Stimulated activated CD4-positive, alpha-beta T cell treated with anti-CD3 and anti-CD28 coated beads, TNF-alpha, amount 100 ng/mL, for 48 hours (primary cell): ENCODE measurements at places on chromosomes 7 and 10.

GRCh38 chr7:108196004-108196403 is 65.8 kb upstream of the LAMB4 start:
- DNase-seq: no peak

GRCh38 chr10:115801992-115802391 is 471.0 kb downstream of the GFRA1 start:
- DNase-seq: no peak

DNA sequence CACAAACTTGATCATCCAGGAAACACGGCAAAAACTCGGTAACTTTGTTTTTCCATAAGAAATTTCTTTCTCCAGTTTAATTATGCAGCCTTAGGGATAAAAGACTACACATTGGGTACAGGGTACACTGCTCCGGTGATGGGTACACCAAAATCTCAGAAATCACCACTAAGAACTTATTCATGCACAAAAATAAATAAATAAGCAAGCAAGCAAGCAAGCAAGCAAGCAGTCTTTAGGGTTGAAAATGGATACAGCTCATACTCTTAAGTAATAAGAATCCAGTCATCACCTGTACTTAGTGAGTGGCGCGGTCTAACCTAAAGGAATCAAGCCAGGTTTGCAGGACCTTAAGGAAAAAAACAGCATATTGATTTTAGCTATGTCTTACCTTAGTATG is 30.0 kb downstream of the MCM10 start:
- DNase-seq: no peak

DNA sequence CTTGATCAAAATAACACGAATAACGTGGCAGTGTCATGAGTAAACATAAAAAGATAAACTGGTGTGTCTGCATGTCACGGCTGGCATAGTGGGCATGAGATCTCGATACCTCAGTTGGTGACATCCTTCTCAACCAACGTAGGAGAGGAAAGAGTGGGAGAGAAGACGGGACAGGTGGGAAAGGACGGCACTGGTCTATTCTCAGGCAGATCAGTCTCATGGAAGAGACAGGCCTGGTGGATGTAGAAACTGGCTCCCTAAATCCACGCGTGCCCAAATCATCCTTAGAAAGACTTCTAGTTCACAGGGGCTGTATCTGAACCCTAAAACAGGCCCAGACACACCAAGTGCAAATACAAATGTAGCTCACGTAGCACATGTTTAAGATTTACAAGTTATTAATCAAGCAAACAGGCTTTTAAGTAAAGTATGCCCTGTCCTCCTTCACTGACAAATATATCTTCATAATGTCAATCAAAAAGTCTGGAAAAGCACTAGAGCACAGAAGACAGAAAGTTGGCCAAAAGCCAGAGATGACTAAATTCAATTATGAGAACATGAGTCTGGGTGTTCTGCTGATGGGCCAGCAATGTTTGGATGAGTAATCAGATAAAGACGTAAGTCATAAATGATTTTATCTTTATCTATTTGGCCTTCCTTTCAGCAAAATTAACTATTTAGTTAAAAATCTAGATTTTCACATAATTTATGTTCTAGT is 56.3 kb downstream of the SFMBT2 start:
- DNase-seq: peak; percentile 13

GRCh38 chr10:126500866-126501265 is 112.6 kb upstream of the ADAM12 start:
- DNase-seq: no peak

- no peak for DNase-seq
Observed at GRCh38 chr7:54987772-54988171, 31.0 kb upstream of the EGFR start.

- DNase-seq: no peak
Observed at GRCh38 chr10:46547541-46548497, 8.6 kb downstream of the GPRIN2 start.

GRCh38 chr7:143381427-143382125 is 431 bp downstream of the ZYX start:
- no peak for DNase-seq

DNA sequence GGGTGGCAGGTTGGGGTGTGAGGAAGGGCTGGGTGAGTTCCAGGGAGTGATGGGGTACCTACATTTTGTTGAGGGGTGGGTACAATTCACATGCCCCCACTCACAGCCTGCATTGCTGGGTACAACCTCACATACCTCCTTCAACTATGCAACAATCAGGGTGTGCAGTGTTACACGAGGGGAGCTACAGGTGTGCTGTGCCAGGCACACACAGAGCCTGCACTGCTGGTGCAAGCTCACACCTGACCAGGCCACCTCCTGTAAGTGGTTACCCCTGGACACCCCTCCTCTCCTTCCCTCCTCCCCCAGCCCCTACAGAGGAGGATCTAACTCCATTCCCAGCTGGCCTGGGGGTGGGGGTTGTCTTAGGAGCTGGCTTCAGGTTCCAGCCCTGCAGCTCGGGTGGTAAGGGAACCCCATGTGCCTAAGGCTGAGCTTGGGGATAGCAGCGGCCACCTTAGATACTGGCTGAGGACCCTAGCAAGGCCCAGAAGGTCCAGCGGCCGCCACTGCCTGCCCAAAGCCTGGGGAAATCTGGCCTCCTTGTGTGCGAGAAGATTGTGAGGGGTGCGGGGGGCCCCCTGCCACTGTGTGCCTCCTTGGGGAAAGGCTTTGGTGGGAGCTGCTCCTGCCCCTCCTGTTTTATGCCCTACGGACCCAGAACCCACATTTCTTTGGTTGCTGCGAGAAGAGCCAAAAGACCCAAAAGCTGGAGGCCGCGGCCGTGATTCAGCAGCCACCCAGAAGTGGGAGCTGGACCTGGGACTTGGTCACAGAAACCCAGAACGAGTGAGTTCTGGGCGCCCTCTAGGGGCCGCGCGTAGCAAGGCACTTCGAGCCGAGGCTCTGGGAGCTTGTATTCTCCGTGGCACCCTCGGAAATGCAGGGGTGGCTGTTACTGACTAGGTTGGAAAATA is 10.8 kb downstream of the TLX1 start:
- DNase-seq: peak; percentile 68

- DNase-seq: no peak
Observed at GRCh38 chr7:21757537-21758282, 188.0 kb downstream of the CDCA7L start.

DNA sequence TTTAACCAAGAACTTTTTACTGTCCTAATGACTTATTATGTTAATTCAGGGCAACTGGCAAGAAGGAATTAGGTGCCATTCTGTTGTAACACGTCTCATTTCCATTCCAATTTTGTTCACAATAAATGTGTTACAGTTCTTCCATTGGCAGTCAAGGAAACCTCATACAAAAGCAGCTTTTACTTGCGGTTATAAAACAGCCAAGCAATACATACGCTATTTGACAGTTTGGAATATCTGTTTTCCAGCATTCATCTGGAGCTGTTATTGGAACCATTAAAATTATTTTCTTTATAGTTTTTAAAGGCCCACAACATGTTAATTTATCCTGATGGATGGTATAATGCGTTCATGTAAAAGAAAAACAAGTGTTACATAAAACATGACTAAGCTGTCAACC is 33.3 kb downstream of the MTERF1 start:
- no peak for DNase-seq

- DNase-seq: no peak
Observed at GRCh38 chr7:3103614-3104398, 60.1 kb upstream of the CARD11 start.

DNA sequence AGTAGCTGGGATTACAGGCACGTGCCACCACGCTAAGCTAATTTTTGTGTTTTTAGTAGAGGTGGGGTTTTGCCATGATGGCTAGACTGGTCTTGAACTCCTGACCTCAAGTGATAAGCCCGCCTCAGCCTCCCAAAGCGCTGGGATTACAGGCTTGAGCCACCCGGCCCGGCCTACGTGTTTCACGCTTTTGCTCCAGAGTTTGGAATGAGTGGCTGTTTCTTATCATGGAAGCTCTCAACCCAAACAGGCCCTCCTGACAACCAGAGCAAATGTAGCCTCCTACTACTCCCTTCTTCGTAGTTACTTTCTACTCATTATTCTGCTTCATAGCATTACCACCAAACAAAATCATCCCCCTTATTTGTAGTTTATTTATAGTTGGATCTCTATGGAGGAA is 26.8 kb upstream of the CASD1 start:
- no peak for DNase-seq

DNA sequence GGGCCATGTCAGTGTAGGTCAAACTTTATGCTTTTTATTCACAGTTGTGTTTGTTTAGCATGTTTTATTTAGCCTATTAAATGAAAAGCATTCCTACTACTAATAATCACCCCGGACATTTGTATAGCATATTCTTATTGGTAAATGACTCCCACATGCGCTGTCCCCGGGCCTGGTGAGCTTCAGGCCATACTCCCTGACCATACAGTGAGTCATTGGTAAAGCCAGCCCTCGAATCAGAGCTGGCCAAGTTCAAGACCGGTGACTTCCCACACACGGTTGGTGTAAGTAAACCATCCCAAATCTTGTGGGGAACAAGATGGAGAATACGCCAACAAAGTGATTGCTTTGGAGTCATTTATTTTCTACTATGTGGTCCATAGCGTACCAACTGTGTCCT is 238.7 kb upstream of the TCF7L2 start:
- no peak for DNase-seq

- no peak for DNase-seq
Observed at GRCh38 chr10:67696029-67696428, at the start of gene CTNNA3. Gene CTNNA3 (minus strand): TSS chr10:67696195.

DNA sequence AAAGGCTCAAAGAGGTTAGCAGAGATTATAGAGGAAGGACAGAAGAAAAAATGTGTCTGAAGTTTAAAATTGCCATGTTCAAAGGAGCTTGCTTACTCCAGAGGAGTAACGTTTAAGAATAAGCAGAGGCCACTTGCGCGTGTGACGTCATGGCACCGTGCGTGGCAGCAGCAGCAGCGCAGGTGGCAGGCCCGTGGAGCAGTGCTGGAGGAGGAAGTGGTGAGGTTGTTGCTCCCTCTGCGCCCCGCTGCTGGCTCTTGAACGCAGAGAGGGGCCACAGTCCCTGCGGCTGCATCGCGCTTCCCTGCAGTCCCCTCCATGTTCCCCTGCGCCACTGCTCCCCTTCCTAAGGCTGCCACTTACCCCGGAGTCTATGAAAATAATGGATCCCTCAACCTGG is 37.5 kb downstream of the GDI2 start:
- DNase-seq: peak; percentile 65

DNA sequence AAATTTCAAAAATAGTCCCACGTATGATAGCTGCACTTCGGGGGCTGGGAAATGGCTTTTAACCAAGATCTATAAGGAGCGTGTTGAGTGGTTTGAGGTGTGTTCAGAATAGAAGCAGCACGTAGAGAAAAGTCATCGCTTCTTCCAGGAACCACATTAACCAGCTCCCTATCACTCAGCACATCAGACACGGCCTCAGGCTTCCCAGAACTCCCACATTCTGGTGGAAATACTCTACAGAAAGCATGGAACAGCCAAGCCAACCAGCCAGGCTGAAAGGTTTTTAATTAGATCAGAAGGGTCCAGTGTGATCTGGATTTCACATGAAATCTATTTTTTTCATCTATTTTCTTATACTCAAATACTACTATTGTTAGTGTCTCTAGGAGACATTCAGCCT is 231.5 kb upstream of the NRP1 start:
- DNase-seq: no peak

GRCh38 chr7:137633133-137633532 is 213.6 kb downstream of the DGKI start:
- DNase-seq: no peak

GRCh38 chr10:335151-335800 is 200.0 kb downstream of the ZMYND11 start:
- DNase-seq: no peak

DNA sequence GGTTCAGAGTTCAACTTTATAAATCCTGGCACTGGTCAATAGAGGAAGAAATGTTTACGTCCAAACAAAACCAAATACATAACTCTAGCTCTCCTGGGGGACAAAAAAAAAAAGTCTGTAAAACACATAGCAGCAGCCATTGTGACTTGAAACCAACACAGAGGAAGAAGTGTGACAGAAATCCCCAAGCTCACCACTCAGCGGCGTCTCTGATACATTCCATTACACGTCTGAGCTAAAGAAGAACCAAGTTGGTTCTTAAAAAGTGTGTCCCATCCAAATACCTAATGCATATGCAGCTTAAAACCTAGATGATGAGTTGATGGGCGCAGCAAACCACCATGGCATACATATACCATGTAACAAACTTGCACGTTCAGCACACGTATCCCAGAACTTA is 58.3 kb upstream of the NANOS1 start:
- no peak for DNase-seq

DNA sequence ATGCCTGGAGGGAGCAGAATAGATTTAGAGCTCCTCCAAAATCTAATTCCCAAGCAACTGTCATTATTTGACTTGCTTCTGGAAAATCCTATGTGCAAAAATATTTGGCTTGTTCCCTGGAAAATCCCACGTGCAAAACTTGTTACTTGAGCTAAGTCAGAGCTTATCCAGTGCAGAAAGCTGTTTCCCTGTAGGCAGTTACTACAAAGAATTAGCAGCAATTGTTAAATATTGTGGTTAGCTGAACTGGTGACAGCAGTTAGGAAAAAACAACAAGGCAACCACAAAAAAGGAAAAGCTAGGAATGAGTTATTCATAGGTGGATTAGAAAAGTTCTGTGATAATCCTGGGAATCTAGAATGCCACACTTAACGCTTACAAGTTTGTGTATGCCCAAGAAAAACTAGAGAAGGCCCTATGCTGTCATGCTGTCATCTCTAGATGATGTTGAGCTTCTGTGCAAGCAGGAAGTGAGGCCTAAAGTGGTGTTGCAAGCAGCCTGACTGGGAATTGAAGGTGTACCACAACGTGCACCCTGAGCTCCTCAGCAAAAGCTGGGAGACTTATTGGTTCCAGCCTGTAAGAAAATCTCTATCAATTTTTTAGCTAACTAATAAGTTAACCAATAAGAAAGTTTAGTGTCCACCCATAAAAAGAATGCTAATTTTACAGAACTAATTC is 738.6 kb upstream of the LRRTM3 start:
- no peak for DNase-seq

DNA sequence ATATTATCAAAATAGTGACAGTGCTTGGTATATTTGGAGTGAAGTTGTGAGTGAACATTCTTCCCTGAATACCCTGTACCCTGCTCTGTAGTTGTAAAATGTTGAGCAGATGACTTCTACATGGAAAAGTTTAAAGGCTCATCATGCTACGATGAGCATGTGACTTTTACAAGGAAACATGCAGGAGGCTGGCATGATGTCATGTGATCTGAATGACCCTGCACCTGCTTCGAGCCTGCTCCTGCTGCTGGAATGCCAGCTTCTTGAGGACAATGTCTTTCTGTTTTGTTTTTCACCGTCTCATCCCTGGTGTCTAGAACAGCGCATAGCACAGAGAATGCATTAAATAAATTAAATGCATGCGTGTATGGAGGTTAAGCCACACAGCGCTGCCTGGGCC is 5.4 kb upstream of the INPP5A start:
- DNase-seq: no peak

GRCh38 chr10:128945398-128945797 is 521.6 kb upstream of the MGMT start:
- no peak for DNase-seq

- DNase-seq: no peak
Observed at GRCh38 chr10:124716369-124716768, 27.8 kb downstream of the FAM53B start.

DNA sequence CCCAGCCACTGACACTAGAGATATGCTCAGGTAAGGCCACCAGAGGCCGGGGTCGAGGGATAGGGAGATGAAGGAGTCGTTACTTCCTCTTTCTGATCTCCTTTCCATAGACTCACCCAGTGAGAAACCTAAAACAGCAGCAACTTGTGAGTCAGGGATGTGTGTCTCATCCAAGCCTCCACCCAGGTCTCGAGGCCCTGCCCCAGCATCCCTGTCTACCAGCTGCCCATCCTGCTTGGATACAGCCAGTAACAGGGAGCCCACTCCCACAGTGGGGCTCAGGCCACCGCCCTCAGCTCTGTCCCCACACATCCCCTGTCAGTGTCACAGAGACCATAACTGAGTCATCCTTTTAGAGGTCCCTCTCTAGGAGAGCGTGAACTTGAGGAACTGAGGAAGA is 49.6 kb upstream of the CHST15 start:
- DNase-seq: no peak
